ENCODE measurements at places on chromosomes 6 and 20.

- DNase-seq = no peak
Measured at GRCh38 chr6:76839505-76839904, 623.8 kb downstream of the HTR1B start.

DNA sequence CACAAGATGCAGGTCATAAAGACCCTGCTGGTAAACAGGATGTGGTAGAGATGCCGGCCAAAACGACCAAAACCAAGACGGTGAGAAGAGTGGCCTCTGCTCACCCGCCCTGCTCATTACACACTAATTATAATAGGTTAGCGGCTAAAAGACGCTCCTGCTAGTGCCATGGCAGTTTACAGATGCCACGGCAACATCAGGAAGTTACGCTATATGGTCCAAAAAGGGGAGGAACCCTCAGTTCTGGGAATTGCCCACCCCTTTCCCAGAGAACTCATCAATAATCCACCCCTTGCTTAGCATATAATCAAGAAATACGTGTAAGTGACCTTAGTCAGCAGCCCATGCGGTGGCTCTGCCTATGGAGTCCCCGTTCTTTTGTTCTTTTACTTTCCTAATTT is 17.6 kb downstream of the BHLHE23 start:
- DNase-seq = no peak

- DNase-seq = no peak
Measured at GRCh38 chr6:38697846-38698245, 5.1 kb downstream of the GLO1 start.

DNA sequence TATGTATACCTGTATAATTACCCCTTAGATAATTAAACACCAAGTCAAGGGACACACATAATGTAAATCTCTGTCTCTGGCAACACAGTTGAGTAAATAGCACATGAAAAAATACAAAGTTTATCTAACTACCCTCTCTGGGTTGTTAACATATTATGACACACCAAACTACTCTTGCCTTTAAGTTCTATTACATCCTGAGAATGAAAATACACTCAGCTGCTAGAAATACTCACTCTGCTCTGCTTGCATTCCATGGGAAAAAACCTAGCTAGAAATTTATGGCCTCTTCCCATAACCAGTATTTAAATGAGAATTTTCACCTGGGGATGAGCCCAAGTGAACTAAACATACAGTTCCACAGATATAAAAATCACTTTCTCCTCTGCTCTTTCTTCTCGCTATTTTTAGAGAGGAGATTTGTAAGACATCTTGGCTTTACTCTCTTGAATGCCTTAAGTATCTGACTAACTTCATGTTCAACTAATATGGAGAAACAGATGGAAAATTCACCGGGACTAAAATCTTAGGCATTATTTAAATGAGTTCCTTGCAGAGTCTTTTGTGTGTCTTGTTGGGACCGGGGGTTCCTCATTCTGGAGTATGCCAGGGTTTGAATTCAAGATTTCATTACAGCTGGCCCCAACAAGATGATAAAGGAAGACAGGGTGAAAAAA is 140.9 kb downstream of the GJA10 start:
- DNase-seq = no peak

- DNase-seq = no peak
Measured at GRCh38 chr6:91198588-91199255, 611.9 kb upstream of the MAP3K7 start.

All from stimulated activated CD4-positive, alpha-beta T cell treated with anti-CD3 and anti-CD28 coated beads, Interleukin-1b, Interleukin-23, amount 100 ng/mL, for 1 hour (primary cell).